ENCODE measurements at places on chromosomes 2 and 18.

DNA sequence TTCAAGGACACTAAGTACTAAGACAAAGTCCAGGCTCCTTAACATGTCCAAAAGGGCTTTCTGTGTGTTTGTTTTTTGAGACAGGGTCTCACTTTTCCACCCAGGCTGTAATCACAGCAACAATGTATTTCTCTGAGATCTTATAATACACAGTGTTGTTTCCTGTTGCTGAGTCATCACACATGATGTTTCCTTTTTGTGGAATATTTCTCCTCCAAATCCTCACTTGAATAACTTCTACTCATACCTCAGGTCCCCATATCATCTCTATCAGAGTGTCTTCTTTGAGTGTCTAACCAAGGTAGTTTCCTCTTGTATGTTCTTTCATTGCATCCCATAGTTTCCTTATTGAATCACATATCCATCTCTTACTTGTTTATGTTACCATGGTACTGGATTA, 632.0 kb upstream of the PIK3C3 start:
- DNase-seq = no peak

GRCh38 chr2:158904627-158905177, 63.7 kb upstream of the TANC1 start:
- no peak for DNase-seq

DNA sequence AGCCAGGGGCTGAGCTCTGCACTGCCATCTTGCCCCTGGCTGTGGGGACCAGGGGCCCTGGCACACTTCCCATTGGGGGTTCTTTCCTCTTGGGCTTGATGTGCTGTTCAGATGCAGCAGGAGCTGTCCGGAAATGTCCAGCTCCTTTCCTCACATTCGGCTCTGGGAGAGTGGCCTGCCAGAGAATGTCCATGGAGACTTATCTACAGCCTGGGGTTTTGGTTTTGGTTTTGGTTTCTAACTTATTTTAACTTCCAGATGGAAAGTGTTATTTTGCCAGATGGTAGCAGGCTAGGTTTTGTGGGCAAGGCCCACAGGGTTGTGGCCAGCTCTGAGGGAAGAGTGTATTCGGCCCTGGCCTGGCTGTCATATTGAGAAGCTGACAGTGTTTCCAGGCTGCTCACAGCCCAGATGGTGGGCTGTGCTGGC, 177.3 kb downstream of the ANKRD30B start:
- DNase-seq = no peak

DNA sequence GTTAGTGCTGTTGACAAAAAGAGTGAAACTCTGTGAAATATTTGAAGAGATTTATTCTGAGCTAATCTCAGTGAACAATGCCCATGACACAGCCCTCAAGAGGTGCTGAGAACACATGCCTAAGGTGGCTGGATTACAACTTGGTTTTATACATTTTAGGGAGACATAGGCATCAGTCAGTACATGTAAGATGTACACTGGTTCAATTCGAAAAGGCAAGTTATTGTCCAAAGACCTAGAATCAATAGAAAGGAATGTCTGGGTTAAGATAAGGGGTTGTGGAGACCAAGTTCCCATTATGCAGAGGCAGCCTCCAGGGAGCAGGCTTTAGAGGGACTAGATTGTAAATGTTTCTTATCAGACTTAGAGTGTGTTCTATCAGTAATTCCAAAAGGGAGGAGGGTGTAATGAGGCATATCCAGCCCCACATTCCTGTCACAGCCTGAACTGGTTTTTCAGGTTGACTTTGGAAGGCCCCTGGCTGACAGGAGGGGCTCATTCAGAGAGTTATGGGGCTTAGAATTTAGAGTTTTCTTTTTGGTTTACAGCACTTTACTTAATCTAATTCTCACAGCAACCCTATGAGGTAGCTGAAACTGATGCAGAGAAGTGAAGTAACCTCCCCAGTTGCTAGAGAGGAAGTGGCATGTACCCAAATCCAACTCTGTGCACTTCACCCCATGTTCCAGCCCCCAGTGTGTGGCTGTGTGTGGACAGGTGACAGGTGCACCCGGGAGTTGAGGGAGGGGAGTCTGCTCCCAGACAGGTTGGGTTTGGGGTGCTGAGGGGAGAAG, 28.3 kb upstream of the ASAP2 start:
- DNase-seq = peak; percentile 13

DNA sequence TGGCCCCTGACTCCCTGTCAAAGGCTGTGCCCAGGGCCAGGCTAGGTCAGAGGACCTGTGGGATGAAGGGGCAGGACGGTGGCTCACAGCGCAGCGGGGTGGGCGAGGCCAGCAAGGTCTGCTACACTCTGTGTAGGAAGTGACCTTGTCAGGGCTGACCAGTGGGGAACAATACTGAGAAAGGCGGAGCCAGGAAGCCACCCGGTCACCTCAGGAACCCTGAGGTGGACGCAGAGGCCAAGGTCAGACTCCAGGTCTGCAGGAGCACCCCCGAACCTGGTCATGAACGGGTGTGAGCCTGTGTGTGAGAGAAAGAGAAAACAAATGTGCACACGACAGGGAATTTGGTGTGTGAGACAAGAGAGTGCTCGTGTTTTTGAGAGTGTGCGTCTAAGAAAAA, 72.3 kb downstream of the SMAD7 start:
- DNase-seq = no peak

GRCh38 chr2:221570321-221570935, 1.7 kb downstream of the EPHA4 start:
- peak; percentile 4 for DNase-seq

GRCh38 chr18:74140582-74140981, 7.1 kb downstream of the FBXO15 start:
- DNase-seq = no peak

DNA sequence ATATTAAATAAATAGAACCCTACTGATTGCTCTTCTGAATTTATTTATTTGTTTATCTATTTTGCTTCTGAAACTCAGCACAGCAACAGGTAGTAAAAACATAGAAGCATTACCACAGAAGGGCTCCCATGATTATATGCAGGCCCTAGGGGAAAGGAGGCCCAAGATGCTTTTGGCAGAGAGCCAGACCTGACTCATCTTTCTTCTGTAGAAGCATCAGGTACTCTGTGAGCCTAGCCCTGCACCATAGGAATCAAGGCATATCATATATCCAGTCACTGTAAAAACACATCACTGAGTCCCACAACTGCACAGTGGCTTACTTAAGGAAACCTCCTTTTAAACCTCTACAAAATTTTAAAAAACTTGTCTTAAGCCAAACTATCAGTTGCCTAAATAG, 1.8 kb downstream of the SCN9A start:
- no peak for DNase-seq

- DNase-seq = no peak
These were observed 54.5 kb downstream of the HS1BP3 start for GRCh38 chr2:20596193-20596972.

- DNase-seq = no peak
These were observed 1662.1 kb upstream of the NXPH2 start for GRCh38 chr2:140442319-140442718.

DNA sequence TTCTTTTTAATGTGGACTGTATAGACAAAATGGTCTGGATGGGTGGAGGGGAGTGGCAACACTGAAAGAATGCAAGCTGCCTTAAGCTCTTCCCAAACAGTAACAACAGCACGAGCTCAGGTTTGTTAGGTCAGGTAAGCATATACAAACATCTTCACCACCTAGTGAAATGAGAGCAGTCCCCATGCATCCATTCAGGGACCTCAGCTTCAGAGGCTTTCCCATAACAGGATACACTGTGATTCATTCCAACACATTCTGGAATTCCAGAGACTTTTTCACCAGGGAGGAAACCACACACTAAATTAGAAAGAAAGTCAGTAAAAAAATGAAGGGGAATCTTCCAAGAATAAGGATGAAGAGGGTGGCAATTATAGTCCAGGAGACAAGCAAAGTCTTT, 50.4 kb upstream of the BZW1 start:
- no peak for DNase-seq

- DNase-seq = no peak
These were observed 551.8 kb upstream of the SOX11 start for GRCh38 chr2:5140347-5140746.

GRCh38 chr2:3727397-3728045, 24.1 kb downstream of the DCDC2C start:
- DNase-seq = no peak

- no peak for DNase-seq
These were observed 43.1 kb upstream of the AFF3 start for GRCh38 chr2:100185516-100185915.

GRCh38 chr2:25170888-25171287, 2.5 kb upstream of the POMC start:
- no peak for DNase-seq

GRCh38 chr2:168703926-168704325, 98.5 kb upstream of the NOSTRIN start:
- no peak for DNase-seq

DNA sequence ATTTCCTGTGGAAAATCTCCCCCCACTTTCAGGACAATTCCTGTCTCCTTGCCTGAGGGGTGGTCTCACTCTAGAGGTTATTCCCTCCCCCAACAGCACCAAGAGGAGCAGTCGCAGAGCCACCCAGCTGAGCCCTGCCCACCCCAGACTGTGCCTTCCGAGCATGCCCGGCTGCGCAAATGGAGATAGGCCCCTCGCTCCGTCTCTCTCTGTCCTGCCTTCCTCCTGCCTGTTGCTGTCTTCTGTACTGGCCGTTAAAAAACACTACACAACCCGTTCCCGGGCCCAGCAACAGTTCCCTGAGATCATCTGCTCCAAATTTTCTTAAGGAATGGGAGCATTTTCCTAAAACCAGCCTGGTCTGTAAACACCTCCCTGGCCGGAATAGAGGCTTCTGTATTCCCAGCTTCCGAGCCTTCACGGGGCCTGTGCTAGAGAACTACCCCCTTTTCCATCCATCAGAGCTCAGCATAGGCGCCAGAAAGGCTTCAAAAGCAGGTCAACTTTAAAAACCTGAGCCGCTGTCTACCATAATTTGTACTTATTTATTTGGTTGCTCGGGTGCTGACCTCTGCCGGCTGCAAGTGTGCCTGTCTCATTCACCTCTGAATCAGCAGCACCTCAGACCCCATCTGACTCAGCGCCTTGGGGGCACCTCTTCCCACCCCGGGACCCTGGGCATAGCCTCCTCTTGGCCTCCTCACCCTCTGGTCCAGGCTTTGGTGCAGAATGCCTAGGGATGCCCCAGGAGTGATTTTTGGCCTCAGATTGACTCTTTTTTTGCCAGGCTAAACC, 159.4 kb downstream of the PXDN start:
- DNase-seq = no peak

GRCh38 chr18:9017167-9017904, 85.2 kb upstream of the NDUFV2 start:
- DNase-seq = peak; percentile 85

DNA sequence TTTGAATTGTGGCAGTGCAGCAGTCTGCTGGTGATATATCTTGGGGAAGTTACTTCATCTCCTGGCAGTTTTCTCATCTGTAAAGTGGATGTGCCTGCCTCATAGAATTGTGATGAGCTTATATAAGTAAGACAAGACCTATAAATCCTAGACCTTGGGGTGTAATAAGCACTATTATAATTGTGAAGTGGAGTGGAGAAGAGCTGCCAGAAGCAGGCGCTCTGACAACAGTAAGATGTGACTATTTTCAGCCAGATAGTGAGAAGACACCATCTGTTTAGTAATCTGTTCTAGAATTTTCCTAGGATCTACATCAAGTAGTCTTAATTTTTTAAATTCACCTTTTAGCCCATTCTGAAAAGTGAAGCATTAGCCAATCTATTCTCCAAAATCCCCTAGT, 85.6 kb upstream of the TSPYL6 start:
- no peak for DNase-seq

DNA sequence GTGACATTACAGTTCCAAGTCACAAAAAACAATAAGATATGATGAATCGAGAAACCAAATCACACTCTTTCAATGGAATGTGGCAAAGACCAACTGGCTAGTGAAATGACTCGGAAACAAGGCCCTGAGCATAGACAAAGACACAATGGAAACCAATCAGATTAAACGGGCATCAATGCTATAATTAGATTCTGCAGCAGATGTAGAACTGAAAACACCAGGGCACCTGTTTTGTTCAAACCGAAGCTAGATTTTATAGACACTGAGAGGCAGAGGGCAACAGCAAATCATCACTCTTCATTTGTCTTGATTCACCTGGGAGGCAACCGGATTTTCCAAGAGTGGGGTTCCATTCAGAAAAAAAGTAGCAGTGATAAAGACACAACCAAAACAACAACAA, 92.8 kb upstream of the BARD1 start:
- no peak for DNase-seq

GRCh38 chr18:66749030-66749429, 145.1 kb upstream of the CDH19 start:
- no peak for DNase-seq

- peak; percentile 35 for DNase-seq
These were observed 697 bp upstream of the SPATS2L start for GRCh38 chr2:200305797-200306195.

- no peak for DNase-seq
These were observed 91.8 kb downstream of the MAP4K4 start for GRCh38 chr2:101788995-101789970.

DNA sequence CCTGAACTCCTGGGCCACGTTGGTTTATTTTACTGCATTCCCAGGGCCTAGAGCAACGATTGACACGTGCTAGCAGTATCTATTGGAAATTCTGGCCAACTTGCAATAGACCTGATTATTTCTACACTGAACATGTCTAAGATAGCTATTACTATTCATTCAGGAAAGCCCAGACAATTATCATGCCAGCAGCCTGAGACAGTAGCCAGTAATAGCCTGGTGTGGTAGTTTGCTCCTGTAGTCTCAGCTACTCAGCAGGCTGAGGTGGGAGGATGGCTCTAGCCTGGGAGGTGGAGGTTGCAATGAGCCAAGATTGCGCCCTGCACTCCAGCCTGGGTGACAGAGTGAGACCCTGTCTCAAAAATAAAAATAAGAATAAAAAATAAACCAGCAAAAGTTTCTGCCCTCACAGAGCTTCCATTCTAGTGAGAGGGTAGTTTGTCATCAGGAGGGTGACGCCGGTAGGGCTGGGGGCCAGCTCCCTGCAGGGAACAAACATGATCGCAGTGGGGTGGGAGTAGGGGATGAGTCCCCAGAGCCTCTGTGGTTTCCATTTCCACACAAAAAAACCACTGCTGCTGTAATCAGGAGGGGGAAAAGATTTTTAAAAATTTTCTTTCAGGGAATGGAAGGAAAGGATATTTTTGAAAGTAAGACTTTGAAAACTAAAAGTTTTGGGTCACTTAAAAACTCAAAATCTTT, 4.3 kb downstream of the CASP8 start:
- DNase-seq = no peak

GRCh38 chr18:24672165-24672941, 211.9 kb downstream of the HRH4 start:
- no peak for DNase-seq

GRCh38 chr2:39608686-39609441, 56.9 kb upstream of the TMEM178A start:
- no peak for DNase-seq

DNA sequence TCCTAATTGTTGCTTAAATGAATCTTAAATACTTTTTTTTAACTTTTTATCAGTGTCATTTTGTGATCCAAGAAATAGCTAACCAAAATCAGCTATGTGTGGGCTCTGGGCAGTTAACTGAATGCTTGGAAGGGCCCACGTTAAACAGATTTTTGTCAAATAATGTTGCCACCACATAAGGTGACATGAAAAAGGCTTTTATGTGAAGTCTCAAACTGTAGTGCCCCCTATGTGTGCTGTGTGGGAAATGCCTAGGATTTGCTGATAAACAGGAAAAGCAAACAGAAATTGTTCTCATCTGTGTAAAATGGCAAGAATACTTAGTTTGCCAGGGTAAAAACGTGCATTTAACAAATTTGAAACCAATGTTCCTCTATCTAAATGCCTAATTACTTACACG, 242.2 kb downstream of the ZNF516 start:
- DNase-seq = no peak
